ENCODE measurements at places on chromosomes 4 and X.

DNA sequence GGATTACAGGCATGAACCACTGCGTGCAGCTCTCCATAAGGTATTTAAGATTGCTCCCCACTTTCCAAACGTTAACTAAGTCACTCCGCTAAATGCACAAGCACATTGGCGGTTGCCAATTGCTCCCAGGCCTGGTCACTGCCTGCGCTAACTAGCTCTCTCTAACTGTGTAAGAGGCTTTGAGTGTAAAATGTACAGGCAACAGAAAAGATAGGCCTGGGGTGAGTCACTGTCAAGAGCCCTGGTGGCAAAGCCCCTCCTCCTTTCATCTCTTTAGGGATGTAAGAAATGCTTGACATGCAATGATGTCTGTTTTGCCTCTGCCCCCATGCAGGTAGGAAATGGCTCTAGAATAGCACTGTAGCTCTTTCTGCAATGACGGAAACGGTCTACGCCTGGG, 329.7 kb upstream of the GATB start:
- DNase-seq = no peak

GRCh38 chr4:2175990-2176698, 65.8 kb downstream of the HAUS3 start:
- no peak for DNase-seq

GRCh38 chr4:35500812-35501211, 743.5 kb downstream of the ARAP2 start:
- DNase-seq = no peak

- DNase-seq = no peak
These were observed 48.7 kb downstream of the FGFRL1 start for GRCh38 chr4:1060121-1060520.

- DNase-seq = peak; percentile 14
These were observed at the start of gene GLOD5 for GRCh38 chrX:48761674-48762471. Gene GLOD5, plus strand, starts transcription at chrX:48761747. Its CDS starts 44 bp downstream, at chrX:48761791.

DNA sequence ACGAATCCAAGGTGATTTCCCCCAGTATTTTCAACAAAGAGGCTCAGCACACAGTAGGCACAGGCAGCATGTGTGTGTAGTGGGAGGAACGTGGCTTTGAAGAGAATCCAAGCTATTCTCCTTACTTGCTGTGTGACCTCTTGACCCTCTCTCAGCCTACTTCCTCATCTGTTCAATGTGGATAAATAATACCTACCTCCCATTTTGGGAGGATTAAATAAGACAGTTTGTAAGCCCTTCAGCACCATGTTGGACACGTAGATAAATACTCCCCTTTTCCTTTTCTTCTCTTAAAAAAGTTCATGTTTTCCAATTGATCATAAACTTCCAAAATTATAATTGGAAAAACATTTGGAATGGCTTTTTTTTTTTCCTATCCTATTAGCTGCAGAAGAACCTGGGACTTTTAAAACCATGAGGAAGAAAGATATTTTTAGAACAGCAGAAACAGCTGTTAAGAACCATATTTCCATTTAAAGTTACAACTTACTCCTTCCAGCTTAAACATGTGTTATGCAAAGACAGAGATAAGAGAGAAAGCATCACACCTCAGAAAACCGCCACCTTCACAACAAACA, 56.1 kb upstream of the TMEM131L start:
- no peak for DNase-seq

- DNase-seq = no peak
These were observed 205.0 kb upstream of the TET2 start for GRCh38 chr4:104941661-104942062.

DNA sequence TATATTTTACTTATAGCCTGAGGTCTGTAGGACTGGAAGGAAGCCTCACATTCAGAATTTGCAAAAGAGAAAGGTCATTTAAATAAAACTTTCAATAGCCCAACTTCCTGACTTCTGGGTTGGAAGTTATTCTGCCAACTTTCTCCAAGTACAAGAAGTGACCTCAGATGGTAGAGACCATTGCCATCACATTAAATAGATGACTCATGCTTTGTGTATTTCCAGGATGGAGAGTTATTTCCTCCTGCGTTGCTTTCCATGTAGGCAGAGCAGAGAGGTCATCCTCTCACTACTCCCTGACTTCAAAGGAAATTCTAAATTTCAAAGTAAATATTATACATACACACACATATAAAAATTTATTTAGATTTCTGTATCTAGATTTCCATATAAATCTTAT, 73.0 kb upstream of the NR3C2 start:
- no peak for DNase-seq

- no peak for DNase-seq
These were observed 171.1 kb downstream of the PDGFRA start for GRCh38 chr4:54400188-54400587.

- DNase-seq = no peak
These were observed 67.8 kb downstream of the SLC34A2 start for GRCh38 chr4:25723409-25723808.

DNA sequence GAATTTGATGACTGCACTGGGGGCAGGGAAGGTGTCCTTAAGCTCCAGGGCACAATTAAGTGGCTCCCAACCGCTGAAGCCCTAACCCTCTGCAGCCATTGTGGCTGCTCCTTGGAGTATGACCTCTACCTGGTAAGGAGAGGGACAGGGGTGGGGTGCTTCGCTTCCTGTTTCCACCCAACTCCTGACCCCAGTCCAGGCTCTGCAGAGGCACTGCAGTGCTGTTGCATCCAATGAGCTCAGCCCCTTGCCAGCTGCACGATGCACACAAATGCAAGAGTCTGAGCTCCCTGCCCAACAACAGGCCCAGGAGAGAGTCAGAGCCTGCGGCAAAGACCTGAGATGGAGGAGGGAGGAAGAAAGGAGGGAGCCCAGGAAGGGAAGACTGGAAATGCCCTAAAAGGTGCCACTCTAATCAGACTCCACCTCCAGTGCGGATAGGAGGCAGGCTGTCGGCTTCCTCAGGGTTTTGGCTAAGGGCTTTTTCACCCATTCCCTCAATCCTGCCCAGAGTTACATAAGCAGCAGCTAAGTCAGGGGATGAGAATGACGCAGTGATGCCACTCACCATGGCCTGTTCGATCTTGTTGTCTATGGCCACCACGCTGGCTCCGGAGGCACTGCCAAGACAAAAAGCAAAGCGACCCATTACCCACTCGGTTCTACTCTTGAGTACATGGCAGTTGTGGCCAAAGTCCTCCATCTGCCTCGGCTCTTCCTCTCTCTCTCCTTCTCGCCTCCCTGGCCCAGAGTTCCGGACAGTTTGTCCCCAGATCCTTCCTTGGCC, 60.1 kb downstream of the TSC22D3 start:
- no peak for DNase-seq

- no peak for DNase-seq
These were observed 867.6 kb downstream of the FAT4 start for GRCh38 chr4:126182336-126182735.

DNA sequence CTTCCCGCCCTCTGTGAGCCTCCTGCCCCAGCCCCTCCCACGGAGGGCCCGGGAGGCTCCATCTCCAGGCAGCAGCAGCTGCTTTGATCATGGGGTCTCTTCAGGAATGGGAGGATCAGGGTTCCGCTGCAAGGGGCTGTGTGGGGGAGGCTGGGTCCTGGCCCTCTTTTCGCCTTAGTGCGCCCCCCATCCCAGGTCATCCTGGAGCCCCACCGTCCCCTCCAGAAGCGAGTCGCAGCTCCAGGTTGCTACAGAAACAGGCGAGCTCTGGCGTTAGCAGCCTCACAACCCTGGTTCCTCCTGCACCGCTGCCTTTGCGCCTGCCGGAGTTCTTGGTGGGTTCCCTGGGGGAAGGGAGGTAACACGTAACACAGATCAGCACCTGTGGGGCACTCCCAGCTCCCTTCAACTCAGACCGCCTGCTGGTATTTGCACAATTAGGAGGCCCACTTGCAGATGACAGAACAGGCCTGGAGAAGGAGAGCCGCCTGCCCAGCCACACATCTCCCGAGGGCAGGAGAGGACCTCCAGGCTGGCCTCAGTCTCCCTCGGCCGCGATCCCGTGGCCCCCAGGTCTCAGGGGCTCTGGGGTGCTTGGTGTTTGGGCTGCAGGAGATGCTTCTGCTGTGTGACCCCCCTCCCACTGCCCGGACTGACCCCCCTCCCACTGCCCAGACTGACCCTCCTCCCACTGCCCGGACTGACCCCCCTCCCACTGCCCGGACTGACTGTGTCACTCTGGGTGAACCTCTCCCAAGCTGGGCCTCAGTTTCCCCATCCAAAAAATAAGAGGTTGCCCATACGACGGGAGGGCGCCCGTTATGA, 64.2 kb upstream of the ADRA2C start:
- DNase-seq = no peak

- DNase-seq = peak; percentile 65
These were observed 2.7 kb downstream of the KLF3 start for GRCh38 chr4:38666766-38667084.

GRCh38 chrX:47483306-47484268, 565 bp upstream of the ZNF41 start:
- no peak for DNase-seq

DNA sequence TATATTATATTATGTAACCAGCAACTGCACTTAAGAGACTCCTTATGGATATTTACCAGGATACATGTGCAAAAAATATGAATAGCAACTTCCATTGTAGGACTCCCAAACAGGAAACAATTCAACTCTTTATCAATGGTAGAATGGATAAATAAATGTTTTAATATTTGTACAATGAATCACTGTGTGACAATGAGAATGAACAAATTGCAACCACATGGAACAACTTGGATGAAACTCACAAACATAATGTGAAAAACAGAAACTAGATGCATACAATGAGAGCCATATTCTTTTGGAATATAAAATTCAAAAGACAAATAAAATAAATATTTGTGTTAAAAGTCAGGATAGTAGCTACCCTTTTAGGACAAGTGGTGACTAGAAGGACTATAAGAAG, 1015.7 kb downstream of the TECRL start:
- no peak for DNase-seq

DNA sequence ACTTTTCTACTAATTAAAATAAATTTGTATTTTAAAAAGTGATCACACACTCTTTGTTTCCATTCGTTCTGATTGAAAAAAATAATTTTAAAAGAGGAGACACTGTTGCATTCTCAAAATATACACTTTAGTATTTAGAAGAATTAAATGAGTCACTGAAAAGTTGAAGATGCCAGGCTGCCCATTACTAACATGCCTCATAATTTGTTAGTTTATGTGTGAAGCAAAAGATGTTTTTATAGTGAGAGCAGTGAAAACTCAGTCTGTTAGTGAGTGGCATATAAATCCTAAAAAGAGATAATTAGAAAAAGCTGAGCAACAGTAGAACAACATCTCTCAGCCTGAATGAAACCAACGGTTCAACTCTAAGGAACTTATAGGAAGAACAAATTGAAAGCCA, 143.4 kb downstream of the CDS1 start:
- DNase-seq = no peak

DNA sequence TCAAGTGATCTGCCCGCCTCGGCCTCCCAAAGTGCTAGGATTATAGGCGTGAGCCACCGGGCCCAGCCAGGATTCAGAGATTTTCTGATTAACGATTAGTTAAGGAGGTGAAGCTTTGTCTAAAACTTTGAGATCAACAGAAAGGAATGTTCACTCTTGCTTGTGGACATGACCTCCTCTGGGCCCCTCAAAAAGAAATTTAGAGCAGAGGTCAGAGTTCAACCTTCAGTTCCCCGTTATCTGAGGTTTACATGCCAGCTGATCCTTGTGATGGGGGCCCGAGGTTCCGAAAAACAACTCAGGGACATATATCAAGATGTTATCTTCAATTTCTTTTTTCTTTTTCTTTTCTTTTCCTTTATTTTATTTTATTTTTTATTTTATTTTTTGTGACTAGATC, 54.6 kb downstream of the DDX3X start:
- DNase-seq = no peak

GRCh38 chrX:10286195-10286594, 129.4 kb downstream of the CLCN4 start:
- DNase-seq = no peak

- no peak for DNase-seq
These were observed 436.1 kb downstream of the PCDH7 start for GRCh38 chr4:31156221-31156620.
